ENCODE measurements at places on chromosomes 4 and X. TPM values are rescaled to one million over a fixed set of nuclear protein-coding genes. Genes with fewer than 3 reads are reported as not detected.

DNA sequence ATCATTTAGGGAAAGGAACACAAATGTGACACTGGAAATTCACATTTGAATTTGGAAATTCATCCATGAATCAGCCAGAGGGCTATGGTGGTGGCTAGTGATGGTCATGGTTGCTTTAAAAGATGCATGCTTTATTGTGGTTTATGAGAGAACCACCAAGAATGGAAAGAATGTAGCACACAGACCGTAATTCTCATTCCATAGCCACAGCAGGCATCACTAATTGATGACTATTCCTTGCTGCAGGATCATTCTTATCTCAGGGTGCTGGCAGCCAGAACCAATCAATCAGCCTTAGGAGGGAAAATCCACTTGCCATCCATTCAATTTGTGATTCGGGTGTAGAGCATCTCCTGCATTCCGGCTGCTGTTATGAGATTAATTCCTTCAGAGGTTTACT, 115.6 kb downstream of the DHRSX start:
- DNase-seq, result no peak

- DNase-seq, result no peak
Observed at GRCh38 chrX:4905576-4905975, 1192.1 kb upstream of the PRKX start.

DNA sequence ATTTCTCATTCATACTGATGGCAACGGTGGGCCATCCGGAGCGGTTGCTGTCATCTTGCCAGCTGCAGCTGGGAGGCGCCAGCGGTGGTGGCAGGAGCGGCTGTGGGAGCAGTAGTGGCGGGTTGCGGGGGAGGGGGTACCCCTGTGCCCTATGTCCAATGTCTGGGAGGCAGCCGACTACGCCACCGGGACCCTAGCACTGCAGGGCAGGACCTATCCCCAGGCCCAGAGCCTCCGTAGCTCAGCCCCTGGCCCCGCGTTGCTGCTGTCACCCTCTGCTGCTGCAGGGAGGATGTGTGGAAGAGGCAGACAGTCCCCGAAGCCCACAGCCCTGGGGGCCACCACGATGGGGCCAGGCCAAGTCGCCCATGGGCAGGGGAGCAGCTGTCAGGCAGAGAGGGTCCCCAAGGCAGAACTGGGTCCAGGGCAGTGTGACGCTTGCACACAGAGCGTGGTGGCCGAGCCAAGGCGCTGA, 10.0 kb upstream of the SPP1 start:
- DNase-seq, result no peak

TMSB15A gene
- 8.9 TPM for total RNA-seq

Data from tongue (tissue), 3 donors.